Epithelial cell of proximal tubule (primary cell): ENCODE measurements at places on chromosomes 6 and 20. TPM values are rescaled to one million over a fixed set of nuclear protein-coding genes. Genes with fewer than 3 reads are reported as not detected.

The PTCHD4 gene
- total RNA-seq: 0.07 and 1.3 TPM in 2 replicates

The FAM83C gene
- total RNA-seq: 0.14 TPM in 1 of 2 replicates, not detected in the other

The TMC2 gene
- total RNA-seq: not detected in 2 replicates

The VSX1 gene
- total RNA-seq: not detected in 2 replicates

The MYCT1 gene
- not detected in 2 replicates for total RNA-seq

The GGTLC1 gene
- not detected in 2 replicates for total RNA-seq

The SAPCD1 gene
- 0.94 and 4.4 TPM in 2 replicates for total RNA-seq

The SNAP25 gene
- total RNA-seq: 0.22 and 1.4 TPM in 2 replicates

- DNase-seq: no peak
Measured at GRCh38 chr6:46130666-46131065, 877 bp downstream of the ENPP4 start.

GRCh38 chr6:39411465-39411864, 89.0 kb upstream of the KCNK16 start:
- DNase-seq: peak; percentile 27

DNA sequence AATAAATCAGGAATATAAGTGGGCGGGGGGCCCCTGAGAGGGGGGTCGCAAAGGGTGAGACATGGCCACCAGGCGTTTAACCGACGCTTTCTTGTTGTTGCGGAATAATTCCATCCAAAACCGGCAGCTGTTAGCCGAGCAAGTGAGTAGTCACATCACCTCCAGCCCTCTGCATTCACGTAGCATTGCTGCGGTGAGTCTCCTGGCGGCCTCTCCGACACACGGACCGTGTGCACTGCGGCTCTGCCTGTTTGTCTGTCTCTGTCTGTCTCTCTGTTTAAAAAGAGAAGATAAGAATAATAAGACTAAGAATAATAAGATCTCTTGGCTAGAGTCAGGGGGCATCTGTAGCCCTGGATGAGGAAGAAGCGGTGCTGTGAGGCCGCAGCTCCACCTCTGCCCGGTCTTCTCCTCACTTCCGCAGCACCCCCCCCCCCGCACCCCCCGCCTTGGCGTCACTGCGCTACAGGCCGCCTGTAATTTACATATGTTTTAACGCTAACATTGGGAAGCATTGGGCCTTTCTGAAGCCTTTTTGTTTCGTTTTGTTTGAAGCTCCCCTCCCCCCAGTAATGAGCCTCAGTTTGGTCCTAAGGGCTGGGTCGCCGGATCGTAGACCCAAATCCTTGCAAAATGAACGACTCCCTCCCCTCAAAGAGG, 993 bp downstream of the STX16 start:
- no peak for DNase-seq

DNA sequence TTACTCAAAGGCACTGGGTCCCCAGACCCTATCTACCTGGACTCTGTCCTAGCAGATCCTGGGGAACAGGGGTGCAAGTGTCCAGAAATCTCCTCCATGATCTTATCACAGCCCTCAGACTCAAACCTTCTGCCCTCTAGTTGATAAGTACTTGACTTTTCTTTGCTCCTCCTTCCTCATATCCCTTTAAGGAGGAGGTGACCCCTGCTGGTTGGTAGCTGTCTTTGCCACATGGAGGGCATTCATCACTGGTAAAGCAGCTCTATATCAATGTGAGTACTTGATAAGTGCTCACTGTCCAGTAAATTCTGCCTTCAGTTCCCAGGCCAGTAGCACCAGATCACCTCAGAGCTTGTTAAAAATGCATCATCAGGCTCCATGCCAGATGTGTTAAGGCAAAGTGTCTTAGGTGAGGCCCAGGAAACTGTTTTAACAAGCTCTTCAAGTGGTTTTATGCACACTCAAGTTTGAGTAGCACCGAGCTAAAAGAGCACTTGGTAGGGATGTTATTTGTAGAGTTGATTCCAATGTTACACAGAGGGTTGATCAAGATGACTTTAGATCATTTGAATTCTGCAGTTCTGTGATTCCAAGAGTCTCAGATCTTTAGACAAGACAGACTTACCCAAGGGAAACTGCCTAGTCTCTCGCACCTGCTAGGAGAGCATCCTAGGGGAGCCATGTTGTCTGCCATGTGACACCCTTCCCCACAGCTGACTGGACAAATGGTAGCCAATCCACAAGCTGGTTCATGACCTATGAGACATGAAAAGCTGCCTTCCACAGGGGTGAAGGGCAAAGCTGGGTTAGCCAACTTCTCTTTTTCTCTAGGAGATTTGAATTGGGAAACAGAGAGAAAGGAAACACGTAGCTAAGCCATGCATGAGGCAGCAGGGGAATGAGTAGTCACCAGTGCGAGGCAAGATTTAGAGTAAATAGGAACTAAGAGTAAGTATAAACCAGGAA, 18.6 kb downstream of the TREML2 start:
- peak; percentile 12 for DNase-seq

- DNase-seq: no peak
Measured at GRCh38 chr6:5214570-5215052, 46.1 kb downstream of the LYRM4 start.

- DNase-seq: no peak
Measured at GRCh38 chr20:15310361-15310760, 972.9 kb upstream of the FLRT3 start.

GRCh38 chr6:14734416-14735340, 511.2 kb upstream of the JARID2 start:
- no peak for DNase-seq

DNA sequence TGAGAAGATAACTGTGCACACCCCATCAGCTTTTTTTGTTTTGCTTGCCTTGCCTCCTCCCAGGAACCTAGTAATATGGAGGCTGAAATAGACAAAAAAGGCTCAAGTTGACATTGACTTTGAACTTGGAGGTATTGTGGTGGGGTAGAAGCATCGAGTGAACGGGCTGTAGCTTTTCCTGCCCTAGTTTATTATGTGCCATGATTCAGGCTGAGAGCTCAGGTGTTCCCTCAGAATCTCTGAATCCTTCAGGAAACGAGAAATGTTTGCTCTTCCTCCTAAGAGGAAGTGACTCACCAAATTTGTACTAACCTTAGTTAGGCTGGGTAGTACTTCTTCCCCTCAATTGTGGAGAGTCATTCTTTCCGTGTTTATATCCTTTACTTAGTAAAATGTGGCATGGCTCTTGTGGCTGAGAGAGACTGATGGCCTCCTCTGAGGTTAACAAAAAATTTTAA, 98.8 kb downstream of the SASH1 start:
- peak; percentile 59 for DNase-seq

- DNase-seq: no peak
Measured at GRCh38 chr6:34349211-34349610, 43.3 kb downstream of the NUDT3 start.

GRCh38 chr20:22544462-22544861, 39.9 kb downstream of the FOXA2 start:
- DNase-seq: no peak

- no peak for DNase-seq
Measured at GRCh38 chr6:73644941-73645591, 8.7 kb downstream of the SLC17A5 start.

GRCh38 chr20:59006864-59007664, at the start of gene CTSZ:
CTSZ (minus strand) TSS chr20:59007254; CDS start chr20:59007128, 126 bp downstream.
- no peak for DNase-seq

DNA sequence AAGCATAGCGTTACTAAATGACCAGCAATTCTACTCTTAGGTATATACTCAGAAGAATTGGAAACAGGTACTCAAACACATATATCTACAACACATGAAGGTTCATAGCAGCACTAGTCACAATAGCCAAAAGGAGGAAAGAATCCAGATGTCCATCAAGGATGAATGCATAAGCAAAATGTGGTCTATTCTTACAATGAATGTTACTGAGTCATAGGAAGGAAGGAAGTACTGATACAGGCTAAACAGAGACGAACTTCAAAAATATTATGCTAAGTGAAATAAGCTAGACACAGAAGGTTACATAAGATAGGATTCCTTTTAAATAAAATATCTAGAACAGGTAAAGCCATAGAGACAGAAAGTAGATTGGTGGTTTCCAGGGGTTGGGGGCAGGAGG, 93.5 kb downstream of the MAP3K7 start:
- no peak for DNase-seq

DNA sequence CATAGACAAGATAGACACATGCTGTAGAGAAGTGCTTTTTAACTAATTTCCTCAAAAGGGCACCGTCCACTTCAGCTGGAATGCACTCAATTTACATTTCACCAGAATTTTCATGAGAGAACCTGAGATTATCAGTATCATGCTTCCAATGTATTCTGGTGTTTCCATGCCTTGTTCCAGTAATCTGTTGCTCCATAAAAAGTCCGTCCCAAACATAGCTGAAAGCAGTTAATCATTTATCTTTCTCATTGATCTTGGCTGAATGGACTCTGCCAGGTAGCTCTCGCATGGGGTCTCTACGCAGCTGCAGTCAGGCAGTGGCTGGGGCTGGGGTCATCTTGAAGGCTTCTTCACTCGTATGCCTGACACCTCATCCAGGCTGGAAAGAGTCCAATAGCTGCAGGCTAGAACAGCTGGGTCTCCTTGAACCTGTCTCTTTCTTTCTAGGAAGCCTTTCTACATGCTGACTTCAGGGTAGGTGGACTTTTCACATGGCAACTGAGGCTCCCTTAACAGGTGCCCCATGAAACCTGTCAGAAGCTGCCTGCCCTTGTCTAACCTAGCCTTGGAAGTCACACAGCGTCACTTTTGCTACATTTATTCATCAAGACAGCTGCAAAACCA, 18.6 kb upstream of the COL12A1 start:
- no peak for DNase-seq

- DNase-seq: no peak
Measured at GRCh38 chr6:15763364-15763763, 100.5 kb upstream of the DTNBP1 start.

- no peak for DNase-seq
Measured at GRCh38 chr6:150930841-150931240, 65.3 kb downstream of the MTHFD1L start.
